ENCODE measurements at places on chromosomes 16 and 17.

GRCh38 chr17:8138374-8138671, 13.9 kb downstream of the PER1 start:
- no peak for DNase-seq

- peak; percentile 28 for DNase-seq
Measured at GRCh38 chr16:72819345-72819744, 228.6 kb downstream of the ZFHX3 start.

DNA sequence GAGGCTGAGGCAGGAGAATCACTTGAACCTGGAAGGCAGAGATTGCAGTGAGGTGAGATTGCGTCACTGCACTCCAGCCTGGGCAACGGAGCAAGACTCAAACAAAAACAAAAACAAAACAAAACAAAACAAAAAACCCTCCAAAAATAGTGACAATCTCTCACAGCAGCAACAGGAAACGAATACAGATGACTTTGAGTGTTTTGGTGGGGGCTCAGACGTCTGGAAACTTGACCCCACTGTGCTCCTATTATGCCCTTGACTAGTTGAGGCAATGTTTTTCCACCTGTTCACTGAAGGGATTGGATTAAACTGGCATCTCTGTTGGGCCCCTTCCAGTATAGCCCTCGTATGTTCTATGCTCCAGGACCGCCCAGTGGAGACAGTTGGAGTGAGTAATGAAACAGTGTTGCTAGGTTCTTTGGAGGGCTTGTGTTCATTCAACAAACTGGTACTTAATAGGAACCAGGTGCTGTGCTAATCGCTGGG, 167.0 kb downstream of the UTP18 start:
- DNase-seq = no peak

DNA sequence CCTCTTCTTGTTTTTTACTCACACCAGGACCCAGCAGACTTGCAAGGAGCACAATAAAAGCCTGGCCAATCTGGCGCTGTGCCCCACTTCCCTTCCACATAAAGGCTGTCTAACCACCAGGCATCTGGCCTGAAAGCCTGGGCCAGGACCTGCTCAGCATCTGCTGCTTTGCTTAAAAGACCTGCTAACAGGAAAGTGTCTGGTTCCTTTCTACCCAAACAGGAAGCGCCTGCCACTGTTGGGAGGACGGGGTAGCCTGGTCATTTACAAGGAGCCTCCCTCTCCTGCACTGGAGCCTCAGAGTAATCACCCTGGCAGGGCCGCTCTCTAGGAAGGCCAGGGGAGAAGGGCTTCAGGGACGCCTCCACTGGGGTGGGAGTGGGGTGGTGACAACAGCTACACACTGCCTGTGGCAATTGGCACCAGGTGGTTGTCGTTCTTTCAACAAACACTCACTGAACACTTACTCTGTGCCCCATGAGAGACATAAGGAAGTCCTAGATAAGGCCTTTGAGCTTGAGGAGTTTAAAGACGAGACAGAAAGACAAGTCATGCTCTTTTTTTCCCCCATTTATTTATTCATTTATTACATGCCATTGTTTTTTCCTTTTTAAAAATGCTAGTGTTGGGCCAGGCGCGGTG, 6.3 kb upstream of the MMP28 start:
- DNase-seq = no peak

- DNase-seq = no peak
Measured at GRCh38 chr16:57626420-57627170, 1.8 kb upstream of the ADGRG1 start.

DNA sequence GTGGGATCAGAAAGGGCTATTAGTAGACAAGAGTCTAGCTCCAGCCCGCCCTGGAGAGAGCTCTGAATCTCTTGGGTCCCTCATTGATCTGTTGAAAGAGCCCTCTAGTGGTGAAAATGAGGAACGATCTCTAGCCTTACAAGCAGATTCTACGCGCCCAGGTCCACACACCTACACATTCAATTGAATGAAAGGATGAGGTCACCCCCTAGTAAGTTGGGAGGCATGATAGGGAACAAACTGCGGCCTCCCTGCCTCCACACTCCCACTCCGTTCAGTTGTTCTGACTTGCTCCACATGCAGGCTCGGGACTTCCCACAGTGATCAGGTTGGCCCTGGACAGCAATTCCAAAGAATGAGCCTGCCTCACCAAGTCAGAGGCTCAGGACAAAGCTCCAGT, 2.9 kb upstream of the CACNG3 start:
- peak; percentile 32 for DNase-seq

- peak; percentile 96 for DNase-seq
Measured at GRCh38 chr17:62824290-62825131, 16.4 kb upstream of the MARCHF10 start.

GRCh38 chr16:48901712-48902374, 291.9 kb upstream of the N4BP1 start:
- DNase-seq = no peak

DNA sequence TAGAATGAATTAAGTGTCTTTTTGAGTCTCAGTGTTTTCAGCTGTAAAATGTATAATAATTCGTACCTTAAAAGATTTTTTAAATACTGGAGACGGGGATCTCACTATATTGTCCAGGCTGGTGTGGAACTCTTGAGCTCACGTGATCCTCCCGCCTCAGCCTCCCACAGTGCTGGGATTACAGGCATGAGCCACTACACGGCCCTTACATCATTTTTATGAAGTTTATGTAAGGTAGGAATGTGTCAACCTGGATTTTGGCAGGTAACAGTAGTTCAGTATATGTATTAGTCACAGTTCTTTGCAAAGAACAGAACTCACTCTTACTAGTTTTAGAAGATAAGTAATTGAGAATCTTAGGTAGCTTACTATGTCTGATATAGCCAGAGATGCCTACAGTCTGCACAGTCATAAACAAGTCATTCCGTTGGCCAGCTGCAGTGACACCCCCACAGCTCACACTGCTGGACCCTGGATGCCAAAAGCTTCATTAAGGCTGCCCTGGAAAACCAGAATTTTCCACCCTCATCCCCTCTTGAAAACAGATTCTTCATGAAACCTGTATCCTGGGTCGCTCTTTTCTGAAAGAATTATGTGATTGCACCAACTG, 583 bp upstream of the COX6A2 start:
- peak; percentile 59 for DNase-seq

DNA sequence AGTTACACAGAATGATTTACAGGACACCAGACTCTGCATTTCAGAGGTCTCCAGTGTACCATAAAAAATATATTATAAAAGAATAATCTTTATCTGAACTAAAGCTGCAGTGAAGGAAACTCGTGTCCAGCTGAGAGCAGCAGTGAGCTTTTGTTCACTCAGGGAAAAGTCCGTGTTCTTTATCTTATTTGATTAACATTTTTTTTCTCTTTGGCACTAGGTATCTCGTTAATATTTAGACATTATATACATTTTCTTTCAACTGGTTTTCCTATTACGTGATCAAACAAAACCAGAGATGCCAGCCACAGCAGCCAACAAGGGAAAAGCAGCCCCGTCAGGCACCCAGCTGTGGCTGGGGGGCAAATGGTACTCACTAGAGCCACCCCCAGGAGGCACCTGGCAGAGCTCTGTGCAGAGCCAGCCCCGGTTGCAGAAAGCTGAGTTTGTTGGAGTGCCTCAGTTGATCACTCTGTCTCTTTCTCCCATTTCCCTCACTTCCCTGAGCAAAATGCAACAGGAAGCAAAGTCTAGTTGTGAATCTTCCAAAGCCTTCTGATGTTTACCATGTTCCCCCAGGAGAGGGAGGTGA, 1.1 kb upstream of the HS3ST4 start:
- no peak for DNase-seq

All from mammary epithelial cell (primary cell).